Stimulated activated effector memory CD8-positive, alpha-beta T cell treated with anti-CD3 and anti-CD28 coated beads, Interleukin-12 subunit alpha, Interleukin-12 subunit beta, amount 100 ng/mL, for 72 hours (primary cell): ENCODE measurements at places on chromosomes 4 and X.

DNA sequence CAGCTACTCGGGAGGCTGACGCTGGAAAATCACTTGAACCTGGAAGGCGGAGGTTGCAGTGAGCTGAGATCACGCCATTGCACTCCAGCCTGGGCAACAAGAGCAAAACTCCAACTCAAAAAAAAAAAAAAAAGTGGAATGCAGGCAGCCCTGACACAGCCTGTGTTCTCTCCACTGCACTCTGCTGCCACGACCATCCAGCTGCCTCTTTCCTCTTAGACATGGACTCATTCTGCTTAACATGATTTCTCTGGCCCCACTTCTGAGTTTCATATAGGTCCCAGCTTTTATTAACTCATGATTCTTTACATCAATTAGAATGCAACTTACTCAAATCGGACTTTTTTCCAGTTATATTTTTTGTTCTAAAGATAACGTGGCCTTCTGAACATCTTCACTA is 29.6 kb downstream of the SLC10A6 start:
- DNase-seq, result no peak

DNA sequence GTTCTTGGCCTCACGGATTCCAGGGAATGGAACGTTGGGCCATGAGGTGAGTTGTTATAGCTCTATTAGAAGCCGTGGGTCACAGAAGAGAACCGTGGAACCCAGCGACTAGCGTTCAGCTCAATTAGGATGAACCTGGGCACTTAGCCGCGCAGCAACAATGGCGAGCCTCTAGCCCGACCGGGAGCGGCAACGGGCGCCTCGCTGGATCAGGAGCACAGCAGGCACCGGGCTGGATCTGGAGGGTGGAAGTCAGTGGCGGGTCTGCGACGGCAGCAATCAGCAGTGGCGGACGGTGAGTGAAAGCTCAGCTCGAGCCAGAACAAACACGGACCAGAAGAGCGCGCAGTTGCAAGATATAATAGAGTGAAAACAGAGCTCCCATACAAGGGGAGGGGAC is 34.2 kb downstream of the AGA start:
- DNase-seq, result no peak

GRCh38 chrX:86910602-86911311 is 606.8 kb upstream of the KLHL4 start:
- no peak for DNase-seq

GRCh38 chr4:126451237-126451873 is 1136.6 kb downstream of the FAT4 start:
- DNase-seq, result no peak

GRCh38 chr4:80206521-80207171 is 9.3 kb downstream of the PRDM8 start:
- no peak for DNase-seq

DNA sequence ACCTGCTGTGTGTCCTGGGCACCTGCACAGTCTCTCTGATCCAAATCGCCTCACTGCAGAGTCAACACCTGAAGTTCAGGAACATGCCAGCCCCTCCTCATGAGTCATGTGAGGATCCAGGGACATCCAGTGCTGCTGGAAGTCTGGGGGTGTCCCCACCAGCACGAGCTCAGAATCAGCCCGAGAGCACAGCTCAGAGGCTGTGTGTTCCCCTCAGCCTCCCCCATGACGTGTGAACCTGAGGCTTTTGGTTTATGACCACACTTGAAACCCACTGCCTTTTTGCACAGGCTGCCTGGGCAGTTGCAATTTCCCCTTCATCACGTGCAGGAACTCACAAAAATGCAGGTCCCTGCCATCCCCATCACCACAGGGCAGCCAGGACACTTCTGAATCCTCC is 47.1 kb downstream of the PPP2R2C start:
- no peak for DNase-seq

- no peak for DNase-seq
Observed at GRCh38 chr4:7769396-7770223, 170.1 kb downstream of the AFAP1 start.

DNA sequence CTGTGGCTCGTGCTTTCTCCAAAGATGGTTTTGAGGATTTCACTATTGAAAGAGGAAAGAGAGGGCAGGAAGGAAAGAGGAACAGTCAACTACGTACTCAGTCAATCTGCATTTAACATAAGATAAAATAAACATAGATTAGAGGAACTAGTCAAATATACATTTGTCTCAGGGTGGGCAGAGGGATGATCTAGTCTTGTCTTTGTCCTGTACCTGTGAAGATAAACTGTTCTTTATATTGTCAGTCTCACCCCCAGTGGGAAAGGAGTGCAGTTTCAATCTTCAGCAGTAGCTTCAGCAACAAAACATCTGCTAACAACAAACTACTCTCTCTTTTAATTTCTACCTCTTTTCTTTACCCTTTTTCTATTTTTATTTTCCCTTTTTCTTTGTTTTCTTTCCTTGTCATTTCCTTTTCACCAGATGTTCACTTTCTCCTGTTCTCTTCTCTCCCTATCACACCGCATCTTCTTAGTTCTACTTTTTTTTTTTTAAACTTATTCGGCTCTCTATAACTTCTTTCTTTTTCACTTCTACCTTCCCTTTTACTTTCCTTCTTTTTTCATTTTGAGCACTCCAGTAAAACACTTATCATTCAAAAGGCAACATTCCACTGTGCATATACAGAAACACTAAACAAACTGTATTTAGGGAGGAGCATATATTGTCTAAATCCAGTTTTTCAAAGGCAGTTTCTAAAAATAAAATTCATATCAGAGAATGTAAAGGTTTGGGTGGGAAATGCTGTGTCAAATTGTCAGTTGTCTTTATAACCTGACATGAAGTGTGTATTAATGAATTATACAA is 51.4 kb upstream of the GUCY1A1 start:
- no peak for DNase-seq

- no peak for DNase-seq
Observed at GRCh38 chrX:116972362-116972761, 509.6 kb upstream of the CT83 start.

GRCh38 chrX:134626434-134626833 is 31.8 kb downstream of the PLAC1 start:
- no peak for DNase-seq

DNA sequence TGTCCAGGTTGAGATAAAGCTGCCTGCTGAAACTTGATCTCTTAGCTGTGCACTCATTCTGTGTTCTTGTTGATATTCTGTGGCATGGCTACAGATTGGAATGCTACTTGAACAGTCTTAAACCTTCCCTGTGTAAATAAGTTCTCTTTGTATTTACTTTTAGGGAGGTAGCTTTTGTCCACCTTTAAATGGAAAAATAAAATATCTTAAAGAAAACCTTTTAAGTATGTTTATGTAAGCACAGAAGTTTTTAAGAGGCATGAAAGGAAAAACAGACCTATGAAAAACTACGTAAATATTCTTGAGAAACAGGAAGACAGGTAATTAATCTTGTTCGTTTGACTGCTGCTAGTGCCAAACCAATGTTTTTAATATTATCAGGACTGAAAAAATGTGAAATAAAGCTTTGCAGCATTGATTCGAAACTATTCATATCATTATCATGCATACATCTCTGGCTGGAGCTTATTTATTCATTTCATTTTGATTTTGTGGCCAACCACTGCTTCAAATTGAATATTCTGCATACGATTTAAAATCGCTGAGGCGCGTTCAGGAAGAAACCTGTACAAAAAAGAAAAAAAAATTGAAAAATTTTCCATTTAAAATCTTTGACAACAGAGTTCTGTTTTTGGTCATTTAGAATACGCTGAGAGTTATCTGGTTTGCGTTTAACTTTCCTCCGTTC is 17.8 kb downstream of the HSD17B13 start:
- DNase-seq, result no peak
